Stimulated activated CD4-positive, alpha-beta T cell treated with anti-CD3 and anti-CD28 coated beads, Interleukin-4, amount 100 ng/mL, for 24 hours (primary cell): ENCODE measurements at places on chromosomes 11 and 22.
A peak's percentile ranks its signal among the peaks of the same experiment; 100 is the strongest.

DNA sequence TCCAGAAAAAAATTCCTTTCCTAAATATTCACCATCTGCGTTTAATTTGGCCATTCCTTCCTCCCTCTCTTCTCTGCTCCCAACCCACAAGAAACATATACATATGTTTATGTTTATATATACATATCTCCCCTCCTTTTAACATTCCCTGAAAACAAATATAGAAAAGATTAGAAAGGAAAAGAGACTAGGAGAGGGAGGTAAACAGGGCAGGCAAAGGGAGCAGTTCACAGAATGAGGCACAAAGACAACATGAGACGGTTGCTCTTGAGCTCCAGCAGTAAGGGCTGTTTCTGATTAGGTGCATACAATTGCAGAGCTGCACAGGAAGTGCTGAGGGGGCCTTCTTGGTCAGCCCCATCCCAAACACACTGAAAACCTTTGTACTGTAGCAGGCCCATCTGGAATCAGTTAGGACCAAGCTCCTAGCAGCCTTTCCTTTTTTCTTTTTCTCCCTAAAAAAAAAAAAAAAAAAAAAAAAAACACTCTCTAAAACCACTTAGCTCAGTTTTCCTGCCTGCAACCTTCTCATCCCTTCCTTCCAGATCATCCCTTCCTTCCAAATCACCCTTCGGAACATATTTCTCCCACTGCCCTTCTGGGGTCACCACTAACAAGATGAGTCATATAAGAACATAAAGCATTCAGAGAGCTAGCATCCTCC, 57.0 kb downstream of the RBFOX2 start:
- no peak for DNase-seq

- no peak for DNase-seq
Measured at GRCh38 chr11:63761931-63762653, 6.5 kb downstream of the ZFTA start.

DNA sequence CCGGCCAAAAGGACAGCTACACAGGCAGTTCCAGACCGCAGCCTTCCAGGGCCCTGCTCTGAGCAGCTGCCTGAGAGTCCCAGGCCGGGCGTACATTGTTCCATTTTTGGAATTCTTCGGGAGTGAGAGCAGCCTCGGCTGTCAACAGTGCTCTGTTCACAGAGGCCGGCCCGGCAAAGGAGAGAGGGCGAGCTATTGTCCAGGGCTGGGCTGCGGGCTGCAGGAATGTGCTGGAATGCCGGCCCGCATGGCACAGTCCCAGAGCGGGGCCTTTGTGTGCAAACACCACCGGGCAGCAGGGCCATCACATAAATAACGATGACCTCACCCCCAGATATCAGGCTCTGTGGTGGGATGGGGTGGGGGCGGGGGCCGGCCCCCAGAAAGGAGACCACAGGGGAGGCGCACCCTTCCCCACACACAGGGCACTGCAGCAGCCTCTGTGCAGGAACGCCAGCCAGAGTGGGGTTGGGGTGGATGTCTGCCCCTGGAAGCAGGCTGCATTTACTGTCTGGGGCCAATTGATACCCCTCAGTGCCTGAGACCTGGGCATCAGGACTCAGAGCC, 15.8 kb downstream of the LINC01488 start:
- DNase-seq, result no peak

DNA sequence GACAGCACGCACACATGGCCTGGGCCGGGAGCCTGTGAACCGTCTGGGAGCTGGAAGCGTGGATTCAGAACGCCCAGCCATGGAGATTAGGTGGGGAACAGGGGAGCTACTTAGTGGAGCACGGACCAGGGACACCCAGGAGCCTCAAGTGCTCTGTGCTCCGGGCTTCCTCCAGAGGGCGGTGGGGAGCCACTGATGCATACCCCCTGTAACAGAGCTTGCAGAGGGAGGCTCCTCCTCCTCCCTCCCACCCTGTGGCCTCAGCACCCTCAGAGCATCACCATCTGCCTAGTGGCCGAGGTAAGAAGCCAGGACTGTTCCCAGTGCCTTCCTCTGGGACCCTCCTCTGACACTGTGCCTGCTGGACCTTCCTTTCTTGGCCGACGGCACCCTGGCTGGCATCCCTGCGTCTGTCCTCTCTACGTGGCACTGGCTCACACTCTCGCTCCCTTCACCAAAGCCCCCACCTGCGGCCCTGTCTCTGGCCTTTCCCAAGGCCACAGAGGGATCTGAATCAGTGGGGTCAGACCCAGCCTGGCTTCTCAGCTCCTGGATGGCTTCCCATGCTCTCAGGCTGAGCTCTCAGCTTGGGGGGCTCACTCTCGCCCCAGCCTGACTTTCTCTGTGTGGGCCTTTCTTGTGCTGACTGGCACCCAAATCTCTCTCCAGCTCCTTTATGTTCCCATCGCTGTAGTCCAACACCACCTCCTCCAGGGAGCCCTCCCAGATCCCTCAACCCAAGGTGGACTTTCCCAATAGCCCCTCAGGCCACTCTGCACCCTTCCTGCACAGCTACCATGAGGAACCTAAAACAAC, 780.9 kb downstream of the BRD1 start:
- peak; percentile 22 for DNase-seq

DNA sequence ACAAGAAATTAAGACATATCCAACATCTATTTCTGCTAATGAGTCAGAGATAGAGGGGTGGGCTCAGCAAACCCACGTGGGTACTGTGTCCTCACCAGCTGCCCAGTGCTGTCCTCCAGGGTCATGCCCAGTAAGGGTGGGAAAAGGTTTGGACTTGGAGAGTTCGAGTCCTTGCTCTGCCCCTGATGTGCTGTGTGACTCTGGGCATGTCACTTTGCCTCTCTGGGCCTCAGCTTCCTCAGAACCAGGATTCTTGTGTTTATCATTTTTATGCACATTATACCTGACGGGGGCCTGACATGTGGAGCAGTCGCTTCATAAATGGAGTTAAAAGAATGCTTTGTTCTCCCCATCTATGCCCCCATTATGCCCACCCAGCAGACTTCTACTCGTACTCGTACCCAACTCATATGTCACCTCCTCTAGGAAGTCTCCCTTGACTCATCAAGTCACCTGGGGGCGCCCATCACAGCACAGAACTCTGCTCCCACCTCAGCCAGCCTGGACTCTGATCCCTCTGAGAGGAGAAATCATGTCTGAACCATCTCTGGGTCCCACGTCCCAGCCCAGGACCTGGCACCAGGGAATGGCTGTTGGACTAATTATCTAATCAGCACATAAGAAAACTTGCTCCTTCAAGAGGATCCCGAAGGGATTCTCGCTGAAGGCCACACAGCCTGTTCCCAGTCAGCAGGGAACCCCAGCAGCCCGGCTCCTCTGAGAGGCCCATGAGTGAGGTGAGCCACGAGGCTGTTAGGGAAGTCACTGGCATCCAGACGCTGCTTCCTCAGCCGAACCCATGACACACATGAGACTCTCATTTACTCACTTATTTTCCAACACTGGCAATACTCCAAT, 38.7 kb upstream of the TSKU start:
- no peak for DNase-seq

DNA sequence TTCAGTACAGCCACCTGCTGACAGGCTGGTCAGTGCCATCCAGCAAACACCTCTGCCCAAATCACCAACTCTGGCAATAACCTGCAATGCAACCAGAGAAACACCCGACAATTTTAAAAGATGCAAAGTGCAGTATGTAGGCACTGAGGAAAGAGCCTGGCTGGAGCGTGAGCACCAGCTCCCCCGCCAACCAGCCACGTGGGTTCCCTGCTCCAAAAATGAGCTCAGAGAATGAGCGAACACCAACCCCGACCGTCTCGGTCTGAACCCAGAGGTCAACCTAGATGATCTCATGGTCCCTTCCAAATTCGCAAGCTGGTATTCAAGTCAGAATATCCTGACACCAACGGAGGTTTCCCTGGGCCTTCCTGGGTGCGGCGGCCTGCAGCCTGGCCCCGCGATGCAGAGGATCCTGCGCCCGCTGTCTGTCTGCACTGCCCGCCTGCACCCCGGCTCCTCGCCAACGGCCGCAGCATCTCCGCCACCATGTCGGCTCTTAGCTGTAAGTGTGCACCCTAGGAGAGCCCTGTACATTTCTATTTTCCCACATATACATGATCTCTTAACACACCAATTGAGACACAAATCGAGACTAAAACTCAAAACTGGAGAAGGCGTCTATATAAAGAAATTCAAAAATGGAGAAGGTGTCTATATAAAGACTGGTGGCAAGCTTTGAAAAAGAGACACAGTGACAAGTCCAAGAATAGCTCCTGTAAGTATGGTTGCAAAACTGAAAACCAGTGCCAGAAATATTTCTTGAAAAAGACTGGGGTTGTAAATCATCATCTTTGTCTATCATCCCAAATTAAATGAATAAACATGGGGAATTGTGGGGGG, 22.8 kb downstream of the TMEM184B start:
- DNase-seq, result no peak

- DNase-seq, result no peak
Measured at GRCh38 chr22:33864723-33865130, 55.5 kb downstream of the LARGE1 start.

DNA sequence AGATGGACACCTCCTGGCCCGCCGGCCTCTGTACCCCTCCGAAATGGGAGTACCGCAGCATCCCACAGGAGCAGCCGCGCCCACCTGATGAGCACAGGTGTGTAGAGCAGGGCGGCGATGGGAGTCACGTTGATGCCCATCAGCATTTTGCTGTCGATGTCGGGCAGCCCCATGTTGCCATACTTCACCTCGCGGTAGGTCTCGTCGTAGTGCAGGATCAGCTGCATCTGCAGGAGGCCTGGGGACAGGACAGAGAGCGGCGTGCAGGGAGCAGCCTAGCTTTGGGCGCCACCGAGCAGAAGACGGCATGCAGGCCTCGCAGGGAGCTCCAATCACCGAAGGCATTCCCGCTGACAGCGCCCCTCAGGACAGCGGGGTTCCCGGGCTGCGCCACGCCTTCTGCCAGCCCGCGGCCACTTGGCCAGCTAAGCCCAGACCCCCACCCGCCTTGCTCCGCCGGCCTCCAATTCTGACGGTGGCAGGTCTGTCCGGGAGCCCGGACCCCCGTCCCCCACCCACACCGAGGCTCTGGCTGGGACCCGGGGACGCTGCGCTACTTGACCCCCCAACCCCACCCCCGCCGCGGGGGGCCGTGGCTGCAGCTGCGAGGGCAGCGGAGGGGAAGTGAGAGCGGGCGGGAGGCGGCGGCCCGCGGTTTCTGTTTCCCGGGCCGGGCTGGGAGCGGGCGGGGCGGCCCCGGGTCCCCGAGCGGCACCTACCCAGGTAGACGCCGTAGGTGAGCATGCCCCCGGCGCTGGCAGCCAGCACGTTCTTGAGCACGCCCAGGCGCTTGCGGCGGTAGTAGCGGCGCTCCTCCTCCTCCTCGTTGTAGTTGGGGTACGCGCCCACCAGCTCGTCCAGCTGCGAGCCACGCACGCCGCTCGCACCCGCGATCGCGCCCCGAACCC, 705 bp downstream of the UNC93B1 start:
- DNase-seq, result peak; percentile 42

DNA sequence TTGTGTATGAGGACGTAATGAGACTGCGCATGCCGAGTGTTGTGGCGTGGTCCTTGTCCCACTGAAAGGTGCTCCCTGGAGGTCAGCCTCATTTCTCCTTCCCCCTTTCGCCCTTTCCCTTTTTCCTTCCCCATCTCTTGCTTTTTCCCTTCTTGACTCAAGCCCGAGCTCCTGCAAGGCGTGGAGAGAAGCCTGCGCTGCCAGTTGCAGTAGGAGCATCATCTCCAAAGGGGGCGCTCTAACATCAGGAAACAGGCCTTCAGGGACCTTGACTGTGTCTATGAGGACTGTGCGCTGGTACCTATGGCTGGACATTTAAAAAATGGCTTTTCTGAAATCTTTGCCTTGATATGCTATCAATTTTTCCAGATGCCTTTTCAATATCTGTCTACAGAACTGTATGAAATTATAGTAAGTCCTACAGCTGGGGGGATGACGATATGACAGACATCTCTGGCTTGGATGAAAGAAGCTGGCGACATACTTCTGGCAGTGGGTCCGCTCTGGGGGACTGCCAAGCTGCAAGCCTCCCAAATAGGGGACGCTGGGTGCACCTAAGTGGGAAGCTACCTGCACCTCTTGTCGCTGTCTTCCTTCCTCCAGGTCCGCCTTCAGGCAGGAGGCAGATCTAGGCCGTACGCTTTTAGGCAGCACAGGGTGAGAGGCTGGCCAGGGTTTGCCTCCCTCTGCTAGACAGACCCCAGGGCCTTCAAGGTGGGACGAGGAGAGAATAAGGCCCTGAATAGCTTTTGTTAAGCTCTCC, 96.5 kb downstream of the NXPE2 start:
- no peak for DNase-seq

DNA sequence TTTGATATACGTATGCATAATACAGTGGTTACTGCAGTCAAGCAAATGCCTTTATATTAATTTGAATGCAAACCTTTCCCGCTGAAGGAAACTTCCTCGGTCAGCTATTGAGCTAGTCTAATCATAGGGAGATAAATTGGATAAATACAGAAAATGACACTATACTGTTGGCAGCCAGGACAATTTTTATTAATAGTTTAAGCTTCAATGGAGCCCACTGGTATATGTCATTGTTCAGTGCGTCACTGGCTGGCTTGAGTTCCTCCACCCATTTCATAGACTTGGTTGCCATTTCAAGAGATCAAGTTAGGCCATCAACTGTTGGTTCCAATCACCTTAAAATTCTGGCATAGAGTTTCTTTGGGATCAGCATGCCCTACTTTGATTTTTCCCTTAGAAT, 32.5 kb upstream of the DNAJB7 start:
- DNase-seq, result no peak

GRCh38 chr11:113484223-113484622, 9.0 kb upstream of the DRD2 start:
- DNase-seq, result no peak

- no peak for DNase-seq
Measured at GRCh38 chr11:116053548-116053919, 549.3 kb upstream of the CADM1 start.

DNA sequence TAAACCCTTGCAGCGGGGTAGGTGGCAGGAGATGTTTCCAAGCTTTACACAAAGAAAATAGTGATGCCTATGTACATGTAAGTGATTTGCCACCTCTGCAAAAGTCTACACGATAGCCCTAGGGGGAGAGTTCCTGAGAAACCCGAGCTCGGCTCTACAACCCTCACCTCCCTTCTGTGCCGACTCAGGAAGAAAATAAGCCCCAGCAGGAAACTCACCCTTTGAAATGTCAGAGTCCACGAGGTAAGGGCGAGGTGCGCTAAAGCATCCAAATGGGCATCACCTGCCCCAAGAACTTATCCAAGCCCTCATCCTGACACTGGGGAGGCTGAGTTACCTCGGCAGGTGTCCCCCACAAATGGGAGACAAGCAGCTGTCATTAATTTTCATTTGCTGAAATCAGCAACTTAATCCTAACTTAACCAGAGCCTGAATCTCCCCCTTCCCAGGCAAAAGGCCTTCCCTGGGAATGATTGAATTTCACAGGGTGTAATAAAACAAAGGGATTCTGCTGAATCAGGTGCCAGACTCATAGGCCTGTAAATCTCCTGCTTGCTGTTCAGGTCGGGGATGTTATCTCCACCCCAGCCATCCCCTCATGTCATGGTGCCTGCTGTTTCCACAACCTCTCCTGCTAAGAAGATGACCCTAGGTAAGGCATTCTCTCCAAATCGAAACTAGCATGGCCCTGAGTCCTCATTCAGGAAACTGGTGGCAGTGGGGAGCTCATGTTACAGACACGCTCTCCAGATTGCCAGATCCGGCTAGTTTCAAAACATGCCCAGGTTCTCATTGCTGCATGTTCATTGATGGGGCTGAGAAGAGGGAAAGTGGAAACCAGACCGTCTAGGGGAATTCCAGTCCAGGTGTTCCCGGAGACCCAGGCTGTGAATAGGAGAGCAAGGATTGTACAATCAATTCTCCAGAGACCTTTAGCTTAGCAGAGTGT, 105.3 kb upstream of the KIRREL3 start:
- DNase-seq, result no peak
